Stomach (tissue), 19 donors: ENCODE measurements at places on chromosomes 2 and 18. TPM values are rescaled to one million over a fixed set of nuclear protein-coding genes. Genes with fewer than 3 reads are reported as not detected.

Gene RSAD2
- 9.2 TPM for total RNA-seq

DNA sequence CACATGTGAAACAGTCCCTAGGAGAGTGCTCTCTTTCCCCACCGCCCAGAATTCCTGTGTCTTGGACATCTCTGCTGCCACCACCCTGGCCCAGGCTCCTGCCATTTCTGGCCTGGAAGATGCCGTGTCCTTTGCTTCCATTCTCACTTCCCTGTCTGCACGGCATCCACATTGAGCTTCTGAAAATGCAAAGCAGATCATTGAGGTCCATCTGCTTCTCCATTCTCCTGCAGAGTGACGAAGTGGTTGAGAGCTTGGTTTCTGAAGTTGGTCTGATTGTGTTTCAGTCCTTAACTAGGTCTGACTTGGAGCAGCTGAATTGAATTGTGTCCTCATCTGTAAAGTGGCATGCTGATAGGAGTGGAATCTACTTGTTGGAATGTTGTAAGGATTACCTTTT lies 98.7 kb upstream of the MGAT5 start:
- no peak for DNase-seq

Gene SERPINB3
- not detected for total RNA-seq

Gene AMMECR1L
- 1.4 TPM for total RNA-seq

DNA sequence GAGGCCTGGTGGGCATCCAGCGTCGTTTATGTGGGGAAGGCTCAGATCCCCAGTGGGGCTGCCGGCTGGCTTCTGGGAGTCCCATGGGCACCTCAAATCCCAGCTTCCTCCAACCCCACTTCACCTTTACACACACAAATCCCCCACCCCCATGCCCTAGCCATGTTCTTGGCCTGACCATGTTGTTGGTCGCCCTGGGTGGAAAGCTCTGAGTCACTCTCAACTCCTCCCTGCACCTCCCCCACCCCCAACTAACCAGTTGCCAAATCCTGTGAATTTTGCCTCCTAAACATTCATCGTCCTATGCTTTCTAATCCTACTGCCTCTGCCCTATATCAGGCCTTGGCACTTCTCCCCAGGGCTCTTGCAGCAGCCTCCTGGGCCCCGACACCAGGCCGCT lies 6.4 kb downstream of the TNS1 start:
- DNase-seq: peak; percentile 62

Gene CCDC68
- total RNA-seq: 90.5 TPM

Gene GKN1
- total RNA-seq: 116 TPM

- no peak for DNase-seq
Measured at GRCh38 chr18:54261894-54262293, 7.4 kb upstream of the POLI start.

DNA sequence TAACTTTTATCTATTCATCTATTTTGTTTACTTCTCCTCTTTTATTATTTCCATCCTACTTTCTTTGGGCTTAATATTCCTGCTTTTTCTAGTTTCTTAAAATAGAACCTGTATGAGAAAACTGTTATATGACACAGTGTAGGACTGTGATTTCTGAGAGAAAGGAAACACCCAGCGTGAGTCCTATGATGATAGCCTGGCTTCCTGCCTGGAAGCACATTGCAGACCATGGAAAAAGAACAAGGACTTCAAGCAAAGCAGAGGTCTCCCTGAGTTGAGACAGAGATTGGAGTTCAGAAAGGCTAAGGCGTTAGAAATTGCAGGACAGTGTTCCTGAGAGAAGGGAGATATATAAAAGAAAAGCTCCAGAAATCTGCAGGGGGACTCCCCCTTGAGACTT lies 7.8 kb downstream of the RBM44 start:
- DNase-seq: no peak

DNA sequence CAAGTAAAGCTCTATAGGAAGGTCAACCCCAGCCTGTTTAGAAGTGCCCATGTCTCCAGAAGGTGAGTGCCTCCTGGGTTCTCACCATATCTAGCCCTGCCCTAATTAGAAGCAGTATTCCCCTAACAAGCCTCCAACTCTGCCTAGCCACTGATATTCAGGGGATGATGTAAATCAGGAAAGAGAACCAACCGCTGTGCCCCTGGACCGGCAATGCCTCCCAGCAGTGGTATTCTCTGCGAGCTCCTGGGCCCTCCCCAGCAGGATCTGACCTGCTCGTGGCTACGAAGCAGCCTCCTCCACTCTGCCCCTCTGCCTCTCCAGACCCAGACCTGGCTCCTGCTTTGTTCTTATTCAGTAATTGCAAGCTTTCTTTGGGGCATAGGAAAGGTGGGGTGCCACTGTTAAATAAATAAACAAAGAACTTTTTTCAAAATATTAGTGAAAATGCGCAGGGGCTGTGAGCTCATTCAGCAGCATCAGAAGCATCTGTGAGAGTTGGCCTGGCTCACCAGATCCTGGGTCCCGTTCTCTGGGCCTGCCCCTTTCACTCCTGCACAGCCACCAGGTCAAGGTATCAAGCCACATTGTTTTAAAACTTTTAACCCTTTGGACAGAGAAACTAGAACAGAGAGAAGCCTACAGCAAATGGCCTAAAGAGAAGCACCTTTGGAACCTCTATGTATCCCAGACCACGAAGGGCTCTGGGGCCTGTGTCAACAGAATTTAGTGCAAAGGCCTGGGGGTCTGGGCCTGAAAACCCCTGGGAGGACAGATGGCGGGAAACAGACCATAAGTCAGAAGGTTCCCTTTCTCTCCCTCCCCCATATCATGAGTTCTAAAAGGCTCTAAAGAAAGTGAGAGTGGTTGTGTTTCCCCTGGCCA lies 11.9 kb downstream of the MREG start:
- no peak for DNase-seq

GRCh38 chr2:1976112-1976511 lies 231.8 kb upstream of the PXDN start:
- DNase-seq: no peak

Gene ELAC1
- total RNA-seq: 0.87 TPM
